ENCODE measurements at places on chromosomes 16 and 17. TPM values are rescaled to one million over a fixed set of nuclear protein-coding genes. Genes with fewer than 3 reads are reported as not detected.

DNA sequence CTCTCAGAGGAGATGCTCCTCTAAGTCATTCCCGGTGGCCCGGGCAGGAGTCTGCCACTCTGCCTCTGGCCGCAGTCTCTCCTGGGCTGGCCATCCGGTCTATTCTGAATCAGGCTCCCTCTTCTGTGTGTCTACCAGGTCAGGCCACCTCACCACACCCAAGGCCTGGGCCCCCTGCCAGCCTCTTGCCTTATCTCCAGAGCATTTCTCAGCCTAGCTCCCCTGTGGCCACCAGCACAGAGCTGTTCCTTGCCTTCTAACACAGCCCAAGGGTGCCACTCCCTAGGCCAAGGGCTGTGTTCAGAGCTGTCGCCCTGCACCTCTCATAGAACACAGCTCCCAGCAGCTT lies 55.3 kb downstream of the MYO18A start:
- peak; percentile 35 for DNase-seq
- H3K4me1 ChIP-seq: peaks cover 30% of the 10 kb centered on the region
- no peak overlapping the region for H3K4me3 ChIP-seq
- no peaks in the 10 kb centered on the region for H3K27me3 ChIP-seq

GRCh38 chr17:38419508-38419981 lies 8.7 kb upstream of the ARHGAP23 start:
- peak overlapping the region; percentile 41 for H3K4me3 ChIP-seq
- H3K27ac ChIP-seq: no peak overlapping the region
- DNase-seq: no peak

- peaks cover 50% of the 10 kb centered on the region for H3K27me3 ChIP-seq
- DNase-seq: no peak
- no peak overlapping the region for H3K27ac ChIP-seq
- no peaks in the 10 kb centered on the region for H3K36me3 ChIP-seq
- H3K4me1 ChIP-seq: no peaks in the 10 kb centered on the region
These were observed 9.7 kb upstream of the SSTR5 start for GRCh38 chr16:1062895-1063294.

DNA sequence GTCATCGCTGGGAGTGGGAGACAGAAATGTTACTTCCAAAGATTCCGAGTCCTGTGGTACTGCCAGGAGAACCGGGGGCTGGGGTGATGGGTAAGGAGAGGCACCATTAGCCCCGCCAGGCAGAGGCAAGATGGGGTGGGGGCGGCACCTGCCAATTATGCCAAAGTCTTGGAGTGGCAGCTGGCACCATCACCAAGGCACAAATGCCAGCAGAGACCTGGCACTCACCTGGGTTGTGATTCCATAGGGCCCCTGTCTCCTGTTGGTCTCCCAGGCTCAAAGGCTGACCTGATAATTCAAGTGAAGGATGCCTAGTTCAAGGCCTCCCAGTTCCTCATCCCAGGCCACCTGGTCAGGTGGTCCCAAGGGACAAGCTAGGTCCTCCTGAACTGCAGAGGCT lies 7.6 kb downstream of the NXPH3 start:
- H3K27me3 ChIP-seq: no peaks in the 10 kb centered on the region
- no peak overlapping the region for H3K4me3 ChIP-seq
- no peaks in the 10 kb centered on the region for H3K36me3 ChIP-seq

GRCh38 chr17:77476006-77476405 lies 335.2 kb downstream of the SEC14L1 start:
- peaks cover 91% of the 10 kb centered on the region for H3K4me1 ChIP-seq
- no peaks in the 10 kb centered on the region for H3K27me3 ChIP-seq
- DNase-seq: no peak
- no peak overlapping the region for H3K4me3 ChIP-seq
- H3K36me3 ChIP-seq: no peaks in the 10 kb centered on the region
- H3K27ac ChIP-seq: peak overlapping the region; percentile 61

- peaks cover 12% of the 10 kb centered on the region for H3K4me1 ChIP-seq
- H3K27ac ChIP-seq: no peak overlapping the region
- DNase-seq: no peak
- peaks cover 100% of the 10 kb centered on the region for H3K27me3 ChIP-seq
These were observed 1.3 kb downstream of the HOXB9 start for GRCh38 chr17:48624544-48625494.

- no peaks in the 10 kb centered on the region for H3K36me3 ChIP-seq
- no peaks in the 10 kb centered on the region for H3K27me3 ChIP-seq
- no peak for DNase-seq
- no peaks in the 10 kb centered on the region for H3K4me1 ChIP-seq
These were observed 360.1 kb upstream of the CDH11 start for GRCh38 chr16:65481956-65482355.

- no peak for DNase-seq
- H3K4me3 ChIP-seq: no peak overlapping the region
- no peaks in the 10 kb centered on the region for H3K27me3 ChIP-seq
- H3K27ac ChIP-seq: no peak overlapping the region
These were observed 131.0 kb downstream of the RBFOX3 start for GRCh38 chr17:79479876-79480275.

- no peaks in the 10 kb centered on the region for H3K27me3 ChIP-seq
- DNase-seq: no peak
- H3K36me3 ChIP-seq: peaks cover 19% of the 10 kb centered on the region
- peaks cover 84% of the 10 kb centered on the region for H3K4me1 ChIP-seq
These were observed 6.2 kb downstream of the ATP6V0D1 start for GRCh38 chr16:67474551-67475455.

- H3K36me3 ChIP-seq: peaks cover 17% of the 10 kb centered on the region
- no peak overlapping the region for H3K27ac ChIP-seq
- H3K4me3 ChIP-seq: no peak overlapping the region
- peaks cover 14% of the 10 kb centered on the region for H3K4me1 ChIP-seq
These were observed 3.9 kb downstream of the ZNF750 start for GRCh38 chr17:82835766-82836512.

DNA sequence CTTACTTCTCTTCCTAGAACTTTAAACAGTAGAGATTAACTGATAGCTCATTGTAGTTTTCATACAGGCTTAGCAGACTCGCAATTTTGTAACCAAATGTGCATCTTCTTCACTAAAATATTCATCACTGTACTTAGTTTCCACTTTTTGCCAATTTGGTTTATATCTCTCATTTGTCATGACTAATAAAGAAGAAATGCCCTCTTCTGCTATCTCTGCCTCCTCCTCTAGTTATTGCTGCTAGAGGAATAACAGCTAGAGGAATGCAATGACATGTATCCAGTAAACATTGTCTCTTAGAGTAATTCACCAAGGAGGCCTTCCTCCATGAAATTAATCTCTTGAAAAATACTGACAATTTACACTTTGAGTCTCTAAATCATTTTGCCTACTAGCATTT lies 115.5 kb upstream of the COX10 start:
- H3K36me3 ChIP-seq: no peaks in the 10 kb centered on the region
- no peak overlapping the region for H3K4me3 ChIP-seq
- H3K27ac ChIP-seq: no peak overlapping the region

GRCh38 chr17:64547319-64547718 lies 40.5 kb downstream of the CEP95 start:
- H3K4me3 ChIP-seq: no peak overlapping the region
- H3K4me1 ChIP-seq: no peaks in the 10 kb centered on the region
- no peaks in the 10 kb centered on the region for H3K27me3 ChIP-seq
- no peak for DNase-seq
- peaks cover 24% of the 10 kb centered on the region for H3K36me3 ChIP-seq

DNA sequence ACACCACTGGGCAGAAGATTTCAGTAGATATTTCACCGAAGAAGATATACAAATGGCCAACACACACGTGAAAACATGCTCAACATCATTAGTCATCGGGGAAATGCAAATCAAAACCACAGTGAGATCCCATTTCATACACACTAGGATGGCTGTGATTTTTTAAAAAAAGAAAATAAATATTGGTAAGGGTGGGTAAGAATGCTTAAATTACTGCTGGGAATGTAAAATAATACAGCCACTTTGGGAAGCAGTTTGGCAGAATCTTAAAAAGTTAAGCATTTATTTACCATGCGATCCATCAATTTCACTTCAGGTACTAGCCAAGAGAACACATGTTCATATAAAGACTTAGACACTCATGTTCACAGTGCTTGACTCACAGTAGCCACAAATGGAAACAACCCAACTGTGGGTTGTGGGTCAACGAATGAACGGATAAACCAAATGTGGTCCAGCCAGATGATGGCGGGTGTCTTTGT lies 6.5 kb upstream of the C16orf74 start:
- no peak overlapping the region for H3K4me3 ChIP-seq
- no peak overlapping the region for H3K27ac ChIP-seq
- no peak for DNase-seq
- H3K27me3 ChIP-seq: no peaks in the 10 kb centered on the region
- H3K36me3 ChIP-seq: no peaks in the 10 kb centered on the region

DNA sequence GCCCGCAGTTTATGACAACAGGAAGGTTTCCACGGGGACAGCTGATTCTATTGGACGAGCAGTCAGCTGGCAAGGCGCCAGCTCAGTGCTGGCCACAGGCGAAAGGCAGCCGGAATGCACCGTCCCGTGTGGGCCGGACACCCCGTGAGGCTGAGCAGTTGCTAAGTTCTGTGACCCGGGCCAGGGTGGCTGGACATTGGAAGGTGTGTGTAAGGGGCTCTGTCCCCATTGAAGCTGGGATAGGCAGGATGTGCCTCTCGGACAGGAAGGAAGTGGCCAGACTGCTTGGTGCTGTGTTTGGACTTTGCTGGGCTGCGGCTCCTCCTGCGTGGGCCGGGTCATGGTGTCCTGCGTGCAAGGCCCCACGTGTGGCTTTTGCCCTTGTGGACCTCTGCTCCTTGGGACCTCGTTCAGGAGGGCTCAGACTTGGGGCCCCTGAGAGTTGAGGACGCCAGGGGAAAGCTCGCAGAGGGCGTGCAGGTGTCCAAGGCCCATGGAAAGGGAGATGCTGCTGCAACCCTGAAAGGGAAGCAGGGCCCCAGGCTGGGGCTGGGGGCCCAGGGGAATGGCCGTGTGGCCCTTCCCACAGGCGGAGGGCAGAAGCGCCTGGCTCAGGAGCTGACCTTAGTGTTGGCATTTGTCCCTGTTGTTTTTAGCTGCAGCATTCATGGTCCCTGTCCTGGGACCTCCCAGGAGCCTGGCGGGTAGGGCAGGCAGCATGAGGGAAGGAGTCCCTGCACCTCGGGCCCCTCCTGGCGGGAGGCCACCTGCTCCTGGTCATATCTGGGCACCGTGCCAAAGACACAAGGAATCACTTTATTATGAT lies 10.0 kb downstream of the BAIAP2 start:
- H3K27me3 ChIP-seq: no peaks in the 10 kb centered on the region
- H3K27ac ChIP-seq: peak overlapping the region; percentile 72

- H3K27me3 ChIP-seq: no peaks in the 10 kb centered on the region
- H3K36me3 ChIP-seq: no peaks in the 10 kb centered on the region
- H3K4me1 ChIP-seq: no peaks in the 10 kb centered on the region
- no peak overlapping the region for H3K4me3 ChIP-seq
These were observed 44.7 kb downstream of the CDH1 start for GRCh38 chr16:68781784-68782183.

- peak; percentile 82 for DNase-seq
- H3K4me3 ChIP-seq: peak overlapping the region; percentile 34
- H3K27me3 ChIP-seq: no peaks in the 10 kb centered on the region
These were observed 76.2 kb upstream of the KSR1 start for GRCh38 chr17:27379888-27380533.

DNA sequence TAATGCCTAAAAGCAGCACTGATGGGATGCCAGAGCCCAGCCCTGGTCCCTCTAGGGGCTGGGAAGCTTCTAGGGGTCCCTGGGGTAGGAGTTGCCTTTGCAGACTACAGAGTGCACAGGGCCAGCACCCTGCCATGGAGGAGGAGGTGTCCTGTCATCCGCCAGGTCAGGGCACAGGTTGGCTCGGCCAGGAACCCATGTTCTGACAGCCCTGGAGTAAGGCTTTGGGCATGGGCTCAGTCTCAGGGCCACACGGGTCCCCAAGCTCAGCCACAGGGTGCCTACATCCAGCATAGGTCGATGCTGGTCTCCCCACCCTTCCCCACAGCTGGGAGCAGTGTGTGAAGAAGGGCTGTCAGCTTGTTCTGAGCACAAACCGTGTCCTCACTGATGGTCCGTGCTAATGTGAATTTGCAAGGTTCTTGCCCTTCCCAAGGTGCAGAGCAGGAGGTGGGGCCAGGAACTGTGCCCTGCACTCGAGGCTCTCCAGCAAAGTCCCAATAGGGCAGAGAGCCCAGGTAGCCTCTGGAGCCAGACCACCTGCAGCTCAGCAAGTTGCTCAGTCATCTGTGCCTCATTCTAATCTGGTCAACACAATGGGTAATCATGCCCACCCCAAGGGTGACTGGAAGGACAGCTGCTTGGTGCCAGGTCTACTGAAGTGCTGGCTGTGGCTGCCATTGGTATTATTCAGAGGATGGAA lies 72.8 kb downstream of the AMFR start:
- H3K4me3 ChIP-seq: no peak overlapping the region
- peaks cover 18% of the 10 kb centered on the region for H3K4me1 ChIP-seq
- no peak for DNase-seq
- no peak overlapping the region for H3K27ac ChIP-seq
- no peaks in the 10 kb centered on the region for H3K27me3 ChIP-seq

DNA sequence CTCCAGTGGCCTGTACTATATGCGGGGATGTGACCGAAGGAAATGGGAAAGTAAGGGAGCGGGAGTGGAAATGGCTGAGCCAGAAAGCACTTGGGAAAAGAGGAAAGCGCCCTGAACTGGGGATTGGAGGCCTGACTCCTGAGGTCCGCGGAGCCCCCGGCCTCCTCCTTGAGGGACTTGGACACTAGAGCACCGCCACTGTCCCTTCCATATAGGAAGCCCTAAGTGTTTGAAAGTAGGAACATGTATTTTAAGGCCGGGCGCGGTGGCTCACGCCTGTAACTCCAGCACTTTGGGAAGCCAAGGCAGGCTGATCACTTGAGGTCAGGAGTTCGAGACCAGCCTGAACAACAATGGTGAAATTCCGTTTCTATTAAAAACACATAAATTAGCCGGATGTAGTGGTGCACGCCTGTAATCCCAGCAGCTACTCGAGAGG lies 530 bp upstream of the ZDHHC7 start:
- H3K4me1 ChIP-seq: peaks cover 32% of the 10 kb centered on the region
- H3K36me3 ChIP-seq: no peaks in the 10 kb centered on the region

DNA sequence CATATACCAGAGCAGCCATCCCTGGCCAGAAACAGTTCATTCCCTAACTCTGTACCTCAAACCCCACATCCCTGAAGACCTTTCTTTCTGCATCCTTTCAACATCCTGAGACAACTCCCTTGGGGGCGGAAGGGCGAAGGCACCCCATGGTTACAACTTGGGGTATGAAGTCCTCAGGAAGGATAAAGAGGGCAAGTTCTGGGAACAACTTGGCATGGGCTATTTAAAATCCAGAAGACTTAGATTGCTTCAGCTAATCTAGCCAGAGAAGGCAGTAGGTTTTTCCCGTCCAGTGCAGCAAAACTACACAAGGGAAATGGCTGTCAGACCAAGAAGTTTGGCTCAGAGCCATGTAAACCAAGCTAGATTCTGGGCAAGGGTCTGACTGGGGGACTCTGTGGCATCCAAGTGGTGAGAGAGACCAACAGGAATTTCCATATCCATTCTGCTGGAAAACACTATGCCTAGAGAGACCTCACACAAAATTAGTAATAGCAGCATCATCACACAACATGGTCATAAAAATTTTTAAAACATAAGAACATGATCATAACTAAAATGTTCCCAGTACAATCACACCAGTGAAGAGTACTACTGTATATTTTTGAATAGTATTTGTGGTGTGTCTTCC lies 113.2 kb downstream of the CDYL2 start:
- no peaks in the 10 kb centered on the region for H3K4me1 ChIP-seq
- H3K27ac ChIP-seq: no peak overlapping the region
- no peak overlapping the region for H3K4me3 ChIP-seq

GRCh38 chr17:71004413-71004812 lies 835.1 kb downstream of the KCNJ2 start:
- H3K4me1 ChIP-seq: no peaks in the 10 kb centered on the region
- H3K4me3 ChIP-seq: no peak overlapping the region
- no peak for DNase-seq
- peaks cover 6% of the 10 kb centered on the region for H3K27me3 ChIP-seq
- no peaks in the 10 kb centered on the region for H3K36me3 ChIP-seq
- H3K27ac ChIP-seq: no peak overlapping the region

Gene PRSS27
- 0.11 TPM for total RNA-seq

Gene HYDIN
- total RNA-seq: 2.7 TPM

Gene ZP2
- not detected for total RNA-seq

Gene FAM117A
- 14.0 TPM for total RNA-seq

Gene KRTAP9-3
- not detected for total RNA-seq

Gene KRT33A
- total RNA-seq: not detected

All from heart right ventricle (tissue), 16 donors.